ENCODE measurements at places on chromosomes 3 and 15. TPM values are rescaled to one million over a fixed set of nuclear protein-coding genes. Genes with fewer than 3 reads are reported as not detected.

- H3K4me3 ChIP-seq = no peak overlapping the region
- H3K27me3 ChIP-seq = no peaks in the 10 kb centered on the region
- H3K27ac ChIP-seq = no peak overlapping the region
- DNase-seq = no peak
- no peaks in the 10 kb centered on the region for H3K4me1 ChIP-seq
- peaks cover 2% of the 10 kb centered on the region for H3K36me3 ChIP-seq
These were observed 155.6 kb upstream of the STT3B start for GRCh38 chr3:31377045-31377642.

DNA sequence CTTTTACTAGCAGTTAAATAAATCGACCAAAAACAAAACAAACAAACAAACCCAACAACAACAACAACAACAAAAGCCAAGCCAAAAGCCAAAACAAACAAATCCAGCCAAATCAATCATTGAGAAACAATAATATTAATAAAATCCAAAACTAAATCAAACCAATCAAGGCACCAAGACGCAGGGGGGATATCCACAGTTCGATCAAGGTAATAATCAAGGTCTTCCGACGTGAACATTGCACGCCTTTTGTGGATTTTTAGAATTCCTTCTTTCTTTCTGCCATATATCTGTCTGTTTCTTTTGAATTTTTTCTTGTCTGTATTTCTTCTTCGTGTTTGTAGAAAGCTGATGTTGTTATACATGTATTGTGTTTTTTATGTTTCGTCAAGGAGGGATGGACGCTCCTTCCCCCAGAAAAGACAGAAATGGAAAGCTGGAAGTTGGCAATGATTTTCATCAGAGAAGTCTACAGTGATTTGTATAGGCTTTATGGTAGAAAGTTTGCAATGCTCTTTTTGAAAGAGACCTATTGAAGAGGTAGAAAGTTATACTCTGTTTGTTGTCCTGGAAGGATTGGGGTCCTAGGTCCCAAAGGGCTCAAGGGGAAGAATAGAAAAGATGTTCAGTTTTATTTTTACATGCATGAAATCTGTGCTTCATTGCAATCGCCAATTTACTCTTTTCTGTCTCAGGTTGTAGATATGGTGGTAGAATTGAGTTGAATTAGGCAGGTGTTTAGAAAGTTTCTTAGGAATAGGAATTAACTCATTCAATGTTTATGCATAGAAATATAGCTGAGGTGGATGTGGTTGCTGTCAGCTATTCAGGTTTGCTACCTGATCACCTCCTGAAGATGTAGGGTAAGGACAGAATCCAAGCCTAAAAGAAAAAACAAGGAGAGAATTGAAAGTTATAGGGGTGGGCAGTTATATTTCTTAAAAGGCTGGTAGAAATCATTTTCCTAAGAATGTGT is 1.2 kb downstream of the ARPP21 start:
- no peaks in the 10 kb centered on the region for H3K36me3 ChIP-seq
- H3K27me3 ChIP-seq = peaks cover 59% of the 10 kb centered on the region
- no peak for DNase-seq

DNA sequence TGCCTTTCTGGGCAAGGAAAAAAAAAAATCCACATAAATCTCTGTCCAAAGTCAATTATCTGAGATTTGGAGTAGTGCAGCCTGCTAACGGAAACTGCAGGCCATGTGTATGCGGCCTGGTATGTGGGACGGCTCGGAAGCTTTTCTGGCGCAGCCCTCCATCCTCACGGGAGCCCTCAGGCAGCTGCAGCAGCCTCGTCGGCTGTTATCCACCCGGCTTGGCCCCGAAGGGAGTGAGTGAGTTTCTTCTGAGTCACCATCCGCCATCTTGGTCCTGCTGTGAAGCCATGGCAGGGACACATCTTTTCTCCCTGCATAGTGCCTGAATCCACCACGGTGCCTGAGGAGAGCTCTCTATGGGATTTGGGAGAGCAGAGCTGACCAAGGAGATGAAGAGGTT is 62.8 kb downstream of the POLR2M start:
- peaks cover under 1% of the 10 kb centered on the region for H3K27me3 ChIP-seq
- DNase-seq = no peak
- no peaks in the 10 kb centered on the region for H3K36me3 ChIP-seq
- no peak overlapping the region for H3K4me3 ChIP-seq
- peak overlapping the region; percentile 48 for H3K27ac ChIP-seq

DNA sequence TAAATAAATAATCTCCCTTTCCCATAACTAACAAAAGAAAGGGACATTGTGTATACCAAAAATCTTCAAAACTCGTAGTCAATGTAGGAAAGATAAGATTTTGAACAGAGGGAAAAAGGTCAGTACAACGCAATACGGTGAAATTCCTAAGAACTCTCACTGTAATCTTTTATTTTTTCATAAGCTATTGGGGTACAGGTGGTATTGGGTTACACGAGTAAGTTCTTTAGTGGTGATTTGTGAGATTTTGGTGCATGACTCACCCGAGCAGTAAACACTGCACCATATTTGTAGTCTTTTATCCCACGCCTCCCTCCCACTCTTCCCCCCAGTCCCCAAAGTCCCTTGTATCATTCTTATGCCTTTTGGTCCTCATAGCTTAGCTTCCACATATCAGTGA is 718.0 kb downstream of the TBL1XR1 start:
- H3K4me3 ChIP-seq = no peak overlapping the region
- H3K36me3 ChIP-seq = no peaks in the 10 kb centered on the region
- no peak for DNase-seq
- peaks cover 30% of the 10 kb centered on the region for H3K27me3 ChIP-seq
- no peak overlapping the region for H3K27ac ChIP-seq

DNA sequence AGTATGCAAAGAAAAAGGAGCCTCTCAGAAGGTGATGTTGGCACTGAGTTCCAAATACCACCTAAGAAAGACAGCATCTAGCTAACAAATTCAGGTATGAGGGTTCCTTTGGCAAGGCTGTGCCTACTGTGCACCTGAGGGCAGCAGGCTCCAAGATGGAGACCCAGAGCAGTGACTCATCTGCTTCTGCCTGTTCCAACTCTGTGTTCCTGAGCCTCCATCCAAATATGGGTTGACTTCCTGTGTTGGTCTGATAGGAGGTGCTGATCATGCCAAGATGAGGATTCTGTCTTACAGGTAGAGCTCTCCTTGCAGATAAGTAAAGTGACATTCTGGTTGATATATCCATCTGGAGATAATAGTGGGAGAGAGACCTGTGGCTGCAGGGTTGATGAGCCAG is 26.0 kb downstream of the SV2B start:
- DNase-seq = no peak
- H3K36me3 ChIP-seq = no peaks in the 10 kb centered on the region
- H3K4me1 ChIP-seq = no peaks in the 10 kb centered on the region
- no peak overlapping the region for H3K27ac ChIP-seq
- H3K4me3 ChIP-seq = no peak overlapping the region

The MYRIP gene
- total RNA-seq = 0.62 TPM

The SUCNR1 gene
- total RNA-seq = not detected

Data from osteocyte (in vitro differentiated cells).